ENCODE measurements at places on chromosomes 6 and 20.

GRCh38 chr6:144777249-144777648, 492.1 kb downstream of the UTRN start:
- no peak for DNase-seq

- no peak for DNase-seq
These were observed 397.0 kb downstream of the NKAIN2 start for GRCh38 chr6:124200661-124201060.

GRCh38 chr6:157520596-157521361, 139.8 kb downstream of the ZDHHC14 start:
- DNase-seq = no peak

GRCh38 chr6:164415832-164416563, 893.4 kb downstream of the C6orf118 start:
- no peak for DNase-seq

DNA sequence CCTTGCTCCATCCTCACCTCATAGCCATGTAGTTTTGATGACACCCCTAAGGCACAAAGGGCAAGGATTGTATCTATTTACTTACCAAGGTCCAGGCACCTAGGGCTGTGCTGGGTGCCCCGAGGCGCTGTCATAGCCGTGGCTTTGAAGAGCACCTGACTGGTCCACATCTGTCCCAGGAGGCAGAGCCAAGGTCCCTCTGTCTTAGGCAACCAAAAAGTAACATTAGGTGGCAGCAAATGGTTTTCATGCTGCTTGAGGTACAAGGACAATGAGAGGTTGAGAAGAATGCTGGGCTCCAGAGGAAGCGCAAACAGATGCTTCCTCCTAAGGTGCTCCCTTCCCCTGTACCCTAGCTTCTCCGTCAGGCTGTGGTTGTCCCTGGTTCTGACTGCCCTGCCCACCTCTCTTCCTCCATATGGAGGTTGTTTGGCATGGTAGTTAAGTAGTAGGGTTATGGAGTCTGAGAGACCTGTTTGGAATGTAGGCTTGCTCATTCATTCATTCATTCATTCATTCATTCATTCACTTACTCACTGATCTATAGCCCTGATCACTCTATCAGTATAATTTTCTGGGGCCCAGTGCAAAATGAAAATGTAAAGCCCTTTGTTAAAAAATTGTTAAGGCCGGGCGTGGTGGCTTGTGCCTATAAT, 3.0 kb upstream of the UQCC2 start:
- DNase-seq = no peak

DNA sequence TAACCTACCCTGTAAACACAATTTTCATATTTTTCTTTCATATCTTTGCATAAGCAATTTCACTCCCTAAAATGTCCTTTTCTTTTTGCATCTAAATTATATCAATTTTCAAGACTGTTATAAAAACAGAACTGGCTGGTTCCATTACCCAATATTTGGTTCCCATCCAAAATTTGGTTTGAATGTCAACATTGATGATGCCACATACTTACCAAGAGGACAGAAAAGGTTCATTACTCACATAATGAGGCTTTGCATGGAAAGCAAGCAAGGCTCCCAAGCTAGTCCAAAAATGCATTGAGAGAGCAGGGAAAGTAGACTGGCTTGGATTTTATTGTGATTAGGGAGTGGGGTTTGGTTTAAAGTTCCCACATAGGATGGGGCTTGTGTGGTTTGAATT, 144.4 kb upstream of the AKIRIN2 start:
- no peak for DNase-seq

DNA sequence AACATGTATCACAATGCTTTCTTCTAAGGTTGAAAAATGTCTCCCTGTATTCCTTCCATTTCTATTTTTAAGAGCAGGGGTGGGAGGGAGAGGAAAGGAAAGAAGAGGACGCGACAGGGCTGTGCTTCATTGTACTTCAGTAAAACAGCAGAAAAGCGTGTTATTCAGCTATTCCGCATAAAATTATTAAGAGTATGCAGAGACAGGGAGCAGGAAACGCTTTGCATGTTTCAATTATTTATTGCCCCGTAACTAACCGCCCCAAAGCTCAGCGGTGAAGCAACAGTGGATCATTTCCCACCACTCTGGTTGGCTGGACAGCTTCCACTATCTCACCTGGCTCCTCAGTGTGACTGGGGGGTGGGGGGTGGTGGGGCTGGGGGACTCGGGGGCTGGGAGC, 188.9 kb downstream of the TTLL2 start:
- DNase-seq = no peak

GRCh38 chr20:52496191-52496590, 304.6 kb upstream of the ZFP64 start:
- no peak for DNase-seq

DNA sequence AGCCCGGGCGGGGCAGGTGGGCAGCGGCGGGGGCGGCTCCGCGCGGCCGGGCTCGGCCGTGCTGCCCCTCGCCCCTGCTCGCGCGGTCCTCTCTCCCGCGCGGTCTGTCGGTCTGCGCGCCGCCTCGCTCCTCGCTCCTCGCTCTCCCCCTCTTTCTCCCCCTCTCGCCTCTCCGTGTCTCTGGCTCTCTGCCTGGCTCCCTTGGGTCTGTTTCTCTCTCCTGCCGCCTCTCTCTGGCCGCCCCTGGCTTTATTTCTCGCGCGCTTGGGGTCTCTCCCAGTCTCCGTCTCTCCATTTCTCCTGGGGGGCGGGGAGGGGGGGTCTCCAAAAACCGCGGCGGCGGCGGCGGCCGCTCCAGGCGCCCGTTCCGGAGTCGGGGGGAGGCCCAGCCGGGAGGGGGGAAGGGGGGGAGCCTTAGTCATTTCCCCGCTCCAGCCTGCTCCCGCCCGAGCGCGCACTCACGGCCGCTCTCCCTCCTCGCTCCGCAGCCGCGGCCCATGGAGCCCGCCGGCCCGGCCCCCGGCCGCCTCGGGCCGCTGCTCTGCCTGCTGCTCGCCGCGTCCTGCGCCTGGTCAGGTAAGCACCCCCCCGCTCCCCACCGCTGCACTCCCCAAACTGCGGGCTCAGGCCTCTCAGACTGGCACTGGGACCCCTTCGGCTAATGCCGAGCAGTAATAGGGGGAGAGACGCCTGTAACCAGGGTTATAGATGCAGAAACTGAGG, at the start of gene SIRPA:
Gene SIRPA (plus strand): TSS at position 457 of the 723 bp plus-strand sequence. CDS start 41 bp downstream, at position 498.
- DNase-seq = peak; percentile 86

GRCh38 chr20:43824309-43825050, 90.2 kb upstream of the TOX2 start:
- no peak for DNase-seq

DNA sequence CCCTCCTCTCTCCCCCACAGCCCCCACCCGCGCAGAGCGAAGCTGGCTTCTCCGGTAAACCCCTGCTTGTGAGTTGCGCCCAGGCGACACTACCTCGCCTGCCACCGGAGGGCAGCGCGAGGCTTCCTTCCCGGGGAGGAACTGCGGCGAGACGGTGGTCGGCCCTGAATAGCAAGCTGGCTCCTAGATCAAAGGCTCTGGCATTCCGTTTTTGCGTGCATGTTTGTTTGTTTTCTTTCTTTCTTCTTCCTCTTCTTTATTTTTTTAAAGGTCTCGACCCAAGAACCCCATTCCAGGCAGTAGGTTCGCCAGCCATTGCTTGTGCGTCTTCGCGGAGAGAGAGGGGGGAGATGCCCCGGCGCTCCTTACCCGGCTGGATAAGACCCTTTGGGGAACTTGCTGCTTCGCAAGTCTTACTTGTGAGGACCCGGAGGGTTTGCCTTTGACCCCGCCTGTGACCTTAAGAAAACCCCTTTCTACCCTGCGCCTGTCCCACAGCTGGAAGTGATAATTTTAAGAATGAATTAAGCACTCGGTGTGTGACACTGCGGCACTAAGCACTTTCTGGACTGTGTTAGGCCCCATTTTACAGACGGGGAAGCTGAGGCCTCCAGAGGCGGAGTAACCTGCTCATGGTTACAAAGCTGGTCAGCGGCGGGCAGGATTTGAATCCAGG, 92.7 kb upstream of the SIRPA start:
- DNase-seq = peak; percentile 87

GRCh38 chr6:25950297-25950696, 12.3 kb upstream of the TRIM38 start:
- no peak for DNase-seq

DNA sequence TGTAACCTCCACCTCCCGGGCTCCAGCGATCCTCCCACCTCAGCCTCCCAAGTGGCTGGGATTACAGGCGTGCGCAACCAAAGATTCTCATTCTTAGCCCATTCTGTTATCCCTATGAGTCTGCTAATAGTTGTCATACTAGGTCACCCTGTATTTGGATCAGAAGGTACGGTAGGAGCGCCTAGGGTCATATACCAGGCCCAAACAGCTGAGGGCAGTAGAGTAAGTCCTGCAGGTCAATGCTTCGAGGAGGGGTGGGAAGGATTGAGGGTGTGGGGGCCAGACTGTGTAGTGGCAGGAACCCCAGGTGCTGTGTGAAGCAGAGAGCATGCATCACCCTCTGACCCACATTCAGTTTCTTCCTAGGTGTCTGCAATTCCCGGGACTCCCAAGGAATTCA, 22.7 kb upstream of the POU5F1 start:
- DNase-seq = no peak

DNA sequence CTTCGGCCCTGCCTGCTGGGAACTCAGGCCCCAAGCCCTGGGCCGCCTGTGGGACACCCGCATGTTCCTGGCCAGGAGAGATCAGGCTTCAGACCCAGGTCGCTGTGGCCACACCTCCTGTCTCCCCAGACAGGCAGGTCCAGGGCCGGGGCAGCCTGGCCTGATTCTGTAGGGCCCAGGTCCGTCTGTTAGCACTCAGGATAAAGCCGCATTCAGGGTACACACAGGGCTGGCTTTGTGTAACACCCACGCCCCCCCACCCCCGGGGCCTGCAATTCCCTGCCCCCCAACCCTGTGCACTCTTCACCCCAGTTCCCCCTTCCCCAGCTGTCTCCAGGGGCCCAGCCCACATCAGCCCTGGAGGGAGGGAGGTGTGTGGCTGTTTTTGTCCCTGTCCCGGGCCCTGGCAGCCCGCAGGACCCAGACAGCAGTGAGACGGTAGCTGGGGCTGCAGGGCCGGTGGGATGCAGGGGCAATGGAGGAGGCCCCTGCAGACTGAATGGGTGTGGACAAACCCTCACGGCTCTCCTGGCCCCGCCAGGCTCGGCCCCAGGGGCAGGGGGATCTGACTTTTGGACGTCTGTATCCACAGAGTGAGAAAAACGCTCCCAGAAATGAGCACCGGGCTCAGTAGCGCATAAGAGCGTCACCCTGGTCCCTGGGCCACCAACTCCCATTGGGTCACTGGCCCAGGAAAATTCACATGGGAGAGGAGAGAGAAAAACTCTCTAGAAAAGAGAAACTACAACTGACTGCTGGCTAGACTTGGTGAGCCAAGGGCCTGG, 42.4 kb upstream of the ZBP1 start:
- no peak for DNase-seq

- peak; percentile 65 for DNase-seq
These were observed 1.3 kb downstream of the BTBD3 start for GRCh38 chr20:11918981-11919380.

- DNase-seq = no peak
These were observed 971 bp downstream of the NFKBIE start for GRCh38 chr6:44264154-44265006.

- no peak for DNase-seq
These were observed 124.0 kb upstream of the STXBP5 start for GRCh38 chr6:147080225-147080624.

- DNase-seq = no peak
These were observed 126.5 kb upstream of the MAN1A1 start for GRCh38 chr6:119476024-119476423.

- DNase-seq = peak; percentile 47
These were observed 879 bp upstream of the INSM1 start for GRCh38 chr20:20366876-20367574.

DNA sequence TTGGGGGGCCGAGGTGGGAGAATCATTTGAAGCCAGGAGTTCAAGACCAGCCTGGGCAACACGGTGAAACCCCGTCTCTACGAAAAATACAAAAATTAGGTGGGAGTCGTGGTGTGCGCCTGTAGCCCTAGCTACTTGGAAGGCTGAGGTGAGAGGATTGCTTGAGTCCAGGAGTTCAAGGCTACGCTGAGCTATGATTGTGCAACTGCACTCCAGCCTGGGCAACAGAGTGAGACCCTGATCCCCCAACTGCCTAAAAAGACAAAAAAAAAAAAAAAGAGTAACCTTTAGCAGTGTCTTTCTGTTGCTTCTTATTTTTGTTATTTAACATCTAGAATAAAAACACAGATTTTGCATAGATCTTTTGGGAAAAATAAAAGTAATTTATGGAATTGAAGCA, 13.1 kb upstream of the COQ3 start:
- DNase-seq = no peak

GRCh38 chr6:149044528-149044927, 273.0 kb upstream of the TAB2 start:
- no peak for DNase-seq

GRCh38 chr6:112237595-112237994, 16.8 kb downstream of the LAMA4 start:
- DNase-seq = no peak

DNA sequence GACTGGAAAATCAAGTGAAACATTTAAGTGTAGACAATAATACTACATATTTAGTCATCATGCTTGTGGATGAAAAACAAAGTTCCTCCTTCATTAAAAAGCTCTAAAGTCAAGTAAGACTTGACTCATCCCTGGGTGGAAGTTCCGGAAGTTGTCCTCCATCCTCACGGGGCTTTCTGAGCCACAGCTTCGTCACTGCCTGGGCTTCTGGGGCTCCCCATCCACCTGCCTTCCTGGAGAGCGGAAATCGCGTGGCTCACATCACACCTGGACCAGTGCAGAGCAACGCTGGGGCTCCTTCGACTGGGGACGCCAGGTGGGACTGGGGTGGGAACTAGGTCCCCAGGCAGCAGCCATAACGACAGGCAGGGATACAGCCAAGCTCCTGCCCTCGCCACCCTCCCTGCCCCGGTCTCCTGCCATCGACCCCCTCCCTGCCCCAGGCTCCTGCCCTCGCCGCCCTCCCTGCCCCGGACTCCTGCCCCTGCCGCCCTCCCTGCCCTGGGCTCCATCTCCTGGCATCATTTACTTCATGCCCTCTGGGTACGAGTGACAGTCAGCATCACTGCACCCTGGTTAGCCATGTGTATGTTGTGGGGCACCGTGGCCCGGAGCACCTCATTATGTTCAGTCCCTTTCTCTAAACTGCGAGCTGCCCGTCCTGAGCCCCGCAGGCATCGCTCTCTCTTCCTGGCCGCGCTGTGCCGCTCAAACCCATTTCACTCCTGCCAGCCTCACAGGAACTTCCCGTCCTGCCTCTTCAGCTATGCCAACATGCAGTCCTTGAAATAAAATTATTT, 12.9 kb downstream of the THBS2 start:
- no peak for DNase-seq

GRCh38 chr6:132060591-132060990, 109.4 kb upstream of the CCN2 start:
- no peak for DNase-seq

- DNase-seq = peak; percentile 84
These were observed 29.4 kb upstream of the TAGAP start for GRCh38 chr6:159074120-159074684.

- no peak for DNase-seq
These were observed 140.5 kb upstream of the SYNDIG1 start for GRCh38 chr20:24328901-24329300.

DNA sequence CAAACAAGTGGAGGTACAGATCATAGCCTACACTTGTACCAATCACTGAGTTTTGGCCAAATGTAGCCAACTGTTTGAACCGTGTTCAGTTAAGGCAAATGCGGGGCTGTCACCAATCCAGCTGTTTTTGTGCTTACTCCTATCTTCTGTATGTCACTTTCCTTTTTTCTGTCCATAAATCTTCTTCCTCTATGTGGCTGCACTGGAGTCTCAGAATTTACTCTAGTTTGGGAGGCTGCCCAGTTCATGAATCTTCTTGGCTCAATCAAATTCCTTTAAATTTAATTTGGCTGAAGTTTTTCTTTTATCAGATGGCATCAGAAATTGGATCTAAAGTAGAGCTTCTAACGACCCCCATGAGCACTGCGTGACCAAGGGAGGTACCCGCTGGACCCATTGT, 11.7 kb upstream of the STX7 start:
- DNase-seq = no peak
